ENCODE measurements at places on chromosomes 4 and X.

GRCh38 chrX:154486396-154487207 is at the start of gene UBL4A:
Gene UBL4A (minus strand): TSS chrX:154486615. CDS start chrX:154486584, 31 bp downstream.
- DNase-seq: peak; percentile 65

GRCh38 chr4:85486425-85487086 is 11.6 kb downstream of the ARHGAP24 start:
- no peak for DNase-seq

- DNase-seq: no peak
These were observed 29.0 kb upstream of the MSANTD1 start for GRCh38 chr4:3219761-3220475.

- peak; percentile 39 for DNase-seq
These were observed 47.9 kb downstream of the ATP8A1 start for GRCh38 chr4:42609051-42609450.

- no peak for DNase-seq
These were observed 34.7 kb upstream of the ENPP6 start for GRCh38 chr4:184252136-184253071.

GRCh38 chr4:113555868-113556267 is 205.7 kb downstream of the CAMK2D start:
- DNase-seq: no peak

- no peak for DNase-seq
These were observed 14.0 kb downstream of the MTM1 start for GRCh38 chrX:150582338-150582948.

- DNase-seq: no peak
These were observed 109.6 kb upstream of the FTHL17 start for GRCh38 chrX:31181377-31182000.

DNA sequence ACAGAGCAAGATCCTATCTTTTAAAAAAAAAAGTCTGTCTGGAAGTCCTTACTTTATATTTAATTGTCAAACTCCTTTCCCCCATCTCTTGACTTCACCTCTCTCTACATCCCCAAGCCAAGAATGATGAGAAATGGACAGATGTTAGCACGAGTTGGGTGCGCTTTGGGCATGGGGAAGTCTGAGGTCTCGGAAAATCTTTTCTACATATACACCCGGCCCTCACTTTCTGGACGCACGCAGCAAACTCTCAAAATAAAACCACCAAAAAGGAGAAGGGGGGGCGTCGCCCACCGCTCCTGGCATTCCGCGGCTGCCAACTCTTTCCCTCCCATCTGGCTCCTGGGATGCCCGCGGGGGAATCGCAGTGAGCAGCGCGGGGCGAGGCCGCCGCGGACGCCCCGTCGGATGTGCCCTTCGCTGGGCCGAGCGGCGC is 756 bp downstream of the IGFBP7 start:
- DNase-seq: no peak

- DNase-seq: no peak
These were observed 6.6 kb downstream of the TIMM17B start for GRCh38 chrX:48890934-48891401.

GRCh38 chr4:127641524-127641923 is 8.8 kb downstream of the INTU start:
- DNase-seq: no peak

GRCh38 chr4:7822877-7823276 is 116.8 kb downstream of the AFAP1 start:
- no peak for DNase-seq

DNA sequence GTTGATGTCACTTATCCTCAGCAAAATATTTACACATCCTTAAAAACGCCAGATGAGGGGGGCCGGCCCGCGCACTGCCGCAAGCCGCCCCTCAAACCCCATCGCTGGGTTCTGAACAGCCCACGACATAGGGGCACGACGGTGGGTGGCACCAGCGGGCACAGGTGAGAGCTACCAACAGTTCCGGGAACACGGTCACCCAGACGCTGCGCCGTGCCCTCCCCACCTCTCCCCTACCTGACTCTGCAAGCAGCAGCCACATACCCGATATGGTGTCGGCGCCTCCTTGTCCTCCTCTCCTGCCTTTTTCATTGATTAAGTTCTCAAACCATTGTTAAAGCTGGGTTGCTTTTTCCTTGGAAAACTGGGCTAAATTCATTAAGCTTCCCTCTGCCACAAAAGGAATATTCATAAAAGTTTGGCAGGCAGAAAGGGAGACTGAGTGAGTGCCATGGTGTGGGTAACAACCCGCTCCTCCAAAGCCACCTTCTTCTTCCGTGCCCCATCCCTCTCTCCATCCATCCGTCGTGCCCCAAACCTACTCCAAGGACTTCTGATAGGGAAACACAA is 1.4 kb downstream of the RAI2 start:
- DNase-seq: peak; percentile 26

- no peak for DNase-seq
These were observed 241.9 kb downstream of the ANTXR2 start for GRCh38 chr4:79831119-79831528.

DNA sequence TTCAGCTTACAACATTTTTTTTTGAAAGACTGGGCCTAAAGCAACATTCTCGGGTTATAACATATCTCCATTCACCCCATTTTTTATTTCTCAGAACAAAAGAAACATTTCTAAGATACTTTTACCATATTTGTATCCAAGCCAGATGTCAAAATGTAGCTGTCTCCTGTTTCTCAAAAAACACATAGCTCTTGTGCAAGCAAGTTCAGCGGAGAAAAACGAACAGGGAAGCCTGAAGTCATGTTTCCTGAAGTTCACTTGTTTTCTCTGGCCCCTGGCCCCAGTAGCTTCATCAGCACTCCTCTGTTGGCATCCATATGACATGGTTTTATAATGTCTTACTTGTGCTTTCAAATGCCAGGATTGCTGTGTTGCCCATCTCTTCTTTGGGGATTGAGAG is 218.2 kb downstream of the BANK1 start:
- DNase-seq: no peak

GRCh38 chrX:44305921-44306320 is 37.6 kb downstream of the EFHC2 start:
- DNase-seq: no peak

DNA sequence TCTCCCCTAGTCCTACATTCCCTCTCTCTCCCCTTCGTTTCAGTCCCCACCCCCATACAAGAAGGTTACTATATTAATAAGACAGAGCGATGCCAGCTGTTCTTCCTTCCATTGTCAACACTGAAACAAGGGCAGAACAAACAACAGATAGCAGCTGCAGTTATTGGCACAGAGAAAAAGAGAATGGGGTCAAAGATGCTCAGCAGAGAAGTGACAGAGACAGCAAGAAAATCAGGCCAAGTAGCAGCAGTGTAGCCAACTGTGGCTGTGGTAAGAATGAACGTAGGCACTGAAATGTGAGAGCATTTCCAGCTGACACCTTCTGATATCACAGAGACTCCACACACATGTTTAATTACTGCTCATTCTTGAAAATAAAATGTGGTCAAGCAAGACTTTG is 641.8 kb downstream of the FSTL5 start:
- no peak for DNase-seq

DNA sequence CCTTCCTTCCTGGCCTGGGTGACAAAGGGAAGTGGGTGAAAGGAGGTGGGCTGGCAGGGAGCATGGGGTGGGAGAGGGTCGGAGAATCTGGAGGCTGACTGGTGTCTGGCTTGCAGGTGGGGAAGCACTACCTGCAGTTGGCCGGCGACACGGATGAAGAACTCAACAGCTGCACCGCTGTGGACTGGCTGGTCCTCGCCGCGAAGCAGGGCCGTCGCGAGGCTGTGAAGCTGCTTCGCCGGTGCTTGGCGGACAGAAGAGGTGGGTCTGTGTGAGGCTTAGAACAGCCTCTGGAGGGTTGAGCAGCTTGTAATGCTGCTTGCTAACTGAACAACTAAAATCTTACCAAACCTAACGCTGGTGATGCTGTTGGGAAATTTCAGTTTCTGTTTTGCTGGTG is 19.2 kb downstream of the WFS1 start:
- no peak for DNase-seq

Data from stimulated activated CD8-positive, alpha-beta memory T cell treated with anti-CD3 and anti-CD28 coated beads, Interleukin-4, amount 100 ng/mL, for 48 hours (primary cell).